Osteoblast (primary cell): ENCODE measurements at places on chromosomes 11 and 22. TPM values are rescaled to one million over a fixed set of nuclear protein-coding genes. Genes with fewer than 3 reads are reported as not detected.

- DNase-seq, result no peak
- no peaks in the 10 kb centered on the region for H3K4me1 ChIP-seq
- no peaks in the 10 kb centered on the region for H3K27me3 ChIP-seq
- no peak overlapping the region for H3K4me3 ChIP-seq
- no peaks in the 10 kb centered on the region for H3K36me3 ChIP-seq
- H3K27ac ChIP-seq, result no peak overlapping the region
Measured at GRCh38 chr11:7348432-7349304, 97.0 kb downstream of the SYT9 start.

MDK gene
- 27.5 and 27.7 TPM in 2 replicates for total RNA-seq

GRCh38 chr11:126853732-126854131 is 146.8 kb downstream of the KIRREL3 start:
- no peak overlapping the region for H3K4me3 ChIP-seq
- no peaks in the 10 kb centered on the region for H3K36me3 ChIP-seq
- no peaks in the 10 kb centered on the region for H3K27me3 ChIP-seq
- no peak overlapping the region for H3K27ac ChIP-seq

DNA sequence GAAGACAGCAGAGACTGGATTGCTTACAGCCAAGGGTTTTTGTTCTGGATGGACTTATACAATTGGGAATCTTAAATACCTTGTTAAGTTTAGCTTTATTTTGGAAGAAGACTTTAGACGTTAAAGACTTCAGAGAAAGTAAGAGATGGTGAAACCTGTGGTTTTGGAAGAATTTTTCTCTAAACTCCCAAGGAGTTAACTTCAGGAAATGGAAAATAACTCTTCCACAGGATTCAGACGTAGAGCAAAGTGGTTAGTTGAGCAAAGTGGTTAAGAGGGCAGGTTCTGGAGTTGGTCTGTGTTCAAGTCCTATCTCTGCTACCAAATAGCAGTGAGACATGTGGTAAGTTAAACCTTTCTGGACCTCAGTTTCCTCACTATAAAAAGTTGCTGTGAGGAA is 12.8 kb downstream of the PITPNB start:
- peaks cover 40% of the 10 kb centered on the region for H3K36me3 ChIP-seq
- no peaks in the 10 kb centered on the region for H3K27me3 ChIP-seq
- H3K27ac ChIP-seq, result peak overlapping the region; percentile 34
- peaks cover 19% of the 10 kb centered on the region for H3K4me1 ChIP-seq
- H3K4me3 ChIP-seq, result no peak overlapping the region
